ENCODE measurements at places on chromosomes 12 and 14.

GRCh38 chr12:89450907-89451306 lies 73.7 kb downstream of the GALNT4 start:
- no peak for DNase-seq

DNA sequence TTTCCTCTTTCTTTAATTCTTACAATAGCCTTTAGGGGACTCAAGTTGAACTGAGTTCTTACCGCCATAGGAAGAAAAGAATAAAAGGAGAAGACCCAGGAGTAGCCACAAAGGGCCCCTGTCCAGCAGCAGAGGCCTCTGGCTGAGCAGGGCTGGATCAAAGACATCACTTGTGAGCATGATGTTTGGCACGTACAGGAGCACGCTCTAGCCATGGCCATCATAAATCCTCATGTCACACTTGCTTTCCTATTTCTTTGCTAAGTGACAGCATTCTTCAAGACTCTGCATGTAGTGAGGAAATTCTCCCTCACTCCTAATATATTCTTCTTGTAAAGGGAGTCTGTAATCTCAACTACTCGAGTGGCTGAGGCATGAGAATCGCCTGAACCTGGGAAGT lies 15.7 kb downstream of the CLEC4C start:
- DNase-seq: no peak

- DNase-seq: no peak
These were observed 45.1 kb downstream of the RPS29 start for GRCh38 chr14:49541049-49541448.

GRCh38 chr12:88946372-88946997 lies 366.2 kb upstream of the KITLG start:
- DNase-seq: no peak

DNA sequence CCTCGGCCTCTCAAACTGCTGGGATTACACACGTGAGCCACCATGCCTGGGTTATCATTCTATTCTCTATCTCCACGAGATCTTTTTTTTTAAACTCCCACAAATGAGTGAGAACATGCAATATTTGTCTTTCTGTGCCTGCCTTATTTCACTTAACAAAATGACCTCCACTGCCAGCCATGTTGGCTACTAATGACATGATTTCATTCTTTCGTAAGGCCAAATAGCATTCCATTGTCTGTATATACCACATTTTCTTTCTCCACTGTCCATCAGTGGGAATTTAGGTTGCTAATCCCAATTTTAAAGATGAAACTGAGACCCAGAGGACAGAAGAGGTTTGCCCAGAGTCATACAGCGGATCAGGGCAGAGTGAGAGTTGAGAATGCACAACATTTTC lies 10.9 kb upstream of the TRPV4 start:
- no peak for DNase-seq

Data from activated CD8-positive, alpha-beta memory T cell treated with anti-CD3 and anti-CD28 coated beads for 1 hour (primary cell).